Skeletal muscle tissue (tissue), 5 donors: ENCODE measurements at places on chromosomes 6 and 20. TPM values are rescaled to one million over a fixed set of nuclear protein-coding genes. Genes with fewer than 3 reads are reported as not detected.

Gene NPEPL1
- total RNA-seq: 20.9 TPM

Gene GSTA5
- not detected for total RNA-seq

Gene PDSS2
- total RNA-seq: 6.8 TPM

Gene HLA-DQA1
- total RNA-seq: 1.0 TPM

Gene SLC17A9
- total RNA-seq: not detected

Gene RIPPLY2
- total RNA-seq: 1.6 TPM

Gene GHRH
- total RNA-seq: not detected
